Thoracic aorta (tissue), 2 donors: ENCODE measurements at places on chromosomes 3 and 15. TPM values are rescaled to one million over a fixed set of nuclear protein-coding genes. Genes with fewer than 3 reads are reported as not detected.

The CACNA1D gene
- total RNA-seq: 1.5 TPM

The ECE2 gene
- total RNA-seq: not detected

The SLC12A8 gene
- 4.1 TPM for total RNA-seq

The FANCI gene
- total RNA-seq: 16.2 TPM

The SPINK8 gene
- total RNA-seq: not detected

The FEZF2 gene
- not detected for total RNA-seq

DNA sequence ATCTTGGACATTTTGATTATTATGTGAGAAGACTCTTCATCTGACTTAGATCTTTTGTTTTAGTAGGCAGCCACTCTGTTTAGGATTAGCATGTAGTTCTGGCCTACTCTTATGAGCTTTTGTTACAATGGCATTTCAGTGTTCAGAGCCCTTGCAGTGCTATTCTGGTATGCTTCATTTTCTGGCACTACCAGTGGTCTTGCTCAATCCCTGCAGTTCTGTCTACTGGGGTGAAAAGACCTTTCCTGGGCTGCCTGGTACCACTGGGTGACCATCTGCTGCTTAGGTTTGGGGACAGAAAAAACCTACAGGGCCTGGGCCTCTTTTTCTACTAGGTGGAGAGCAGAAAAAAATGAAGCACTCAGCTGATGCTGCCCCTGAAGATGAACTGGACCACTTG, 42.5 kb downstream of the IL16 start:
- DNase-seq: no peak

GRCh38 chr3:115551016-115551415, 72.3 kb upstream of the GAP43 start:
- DNase-seq: no peak

GRCh38 chr15:50523851-50524251, 22.6 kb downstream of the USP50 start:
- DNase-seq: no peak

DNA sequence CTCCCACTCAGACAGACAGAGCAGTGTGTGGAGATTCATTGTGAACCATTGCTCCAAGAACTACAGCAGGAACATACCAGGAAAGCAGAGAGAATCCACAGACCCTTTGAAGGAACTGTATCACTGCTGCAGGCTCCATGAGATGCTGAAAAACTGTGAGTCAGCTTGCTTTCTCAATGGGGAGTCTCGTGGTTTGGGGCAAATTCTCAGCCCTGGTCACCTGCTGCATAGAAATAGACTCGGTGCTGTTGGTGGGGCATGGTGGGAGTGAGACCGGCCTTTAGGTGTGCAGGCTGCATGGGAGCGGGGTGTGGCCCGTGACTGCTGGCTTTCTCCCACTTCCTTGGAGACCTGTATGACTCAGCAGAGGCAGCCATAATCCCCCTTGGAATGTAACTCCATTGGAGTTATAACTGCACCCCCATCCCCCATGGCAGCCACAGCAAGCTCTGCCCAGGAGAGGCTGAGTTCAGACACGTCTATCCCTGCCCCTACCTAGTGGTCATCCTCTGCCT, 35.6 kb downstream of the ALCAM start:
- DNase-seq: no peak

GRCh38 chr3:7518026-7518425, 657.1 kb downstream of the GRM7 start:
- DNase-seq: no peak

- DNase-seq: no peak
Measured at GRCh38 chr3:184261854-184262763, 756 bp upstream of the CAMK2N2 start.

DNA sequence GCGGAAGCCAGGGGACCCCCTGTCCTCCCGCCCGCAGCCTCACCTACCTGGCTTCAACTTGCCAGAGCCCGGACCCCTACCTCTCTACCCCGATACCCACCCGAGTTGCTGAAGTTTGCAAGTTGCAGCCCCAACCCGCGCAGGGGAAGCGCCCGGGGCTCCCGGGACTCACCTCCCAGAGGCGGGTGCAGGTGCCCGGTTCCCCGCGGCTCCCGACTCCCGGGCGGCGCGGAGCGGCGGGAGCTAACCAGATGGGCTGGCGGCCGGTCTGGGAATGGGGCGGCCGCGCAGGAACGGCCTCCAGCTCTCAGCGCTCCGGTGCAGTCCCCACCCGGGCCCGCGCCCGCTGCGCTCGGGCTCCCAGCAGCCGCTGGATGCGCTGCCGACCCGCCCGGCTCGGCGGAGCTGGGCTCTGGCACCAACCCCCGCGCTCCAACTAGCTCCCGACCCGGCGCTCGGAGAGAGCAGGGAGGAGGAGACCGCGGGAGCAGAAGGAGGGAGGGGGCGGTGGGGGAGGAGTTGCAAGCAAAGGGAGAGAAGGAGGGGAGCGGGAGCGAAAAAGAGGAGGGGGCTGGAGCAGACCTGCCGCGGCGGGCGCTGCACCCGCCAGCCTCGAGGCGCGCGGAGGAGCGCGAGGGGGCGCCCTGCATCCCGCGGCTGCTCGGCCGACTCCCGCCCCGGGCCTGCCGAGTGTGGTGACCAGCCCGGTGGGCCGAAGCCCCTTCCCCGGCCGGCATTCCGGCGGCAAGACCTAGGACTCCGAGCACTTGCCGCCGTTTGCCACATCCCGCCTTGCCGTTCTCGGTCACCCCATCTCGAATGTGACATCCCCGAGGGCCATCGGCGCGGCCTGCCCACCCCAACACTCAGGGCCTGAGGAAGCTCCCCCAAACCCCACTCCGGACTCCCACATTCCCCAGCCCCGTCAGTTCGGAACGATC, at the start of gene SEMA5B:
Gene SEMA5B, minus strand, starts transcription at position 472 of the 941 bp plus-strand sequence. CDS start 66,500 bp downstream, outside the sequence.
- no peak for DNase-seq

DNA sequence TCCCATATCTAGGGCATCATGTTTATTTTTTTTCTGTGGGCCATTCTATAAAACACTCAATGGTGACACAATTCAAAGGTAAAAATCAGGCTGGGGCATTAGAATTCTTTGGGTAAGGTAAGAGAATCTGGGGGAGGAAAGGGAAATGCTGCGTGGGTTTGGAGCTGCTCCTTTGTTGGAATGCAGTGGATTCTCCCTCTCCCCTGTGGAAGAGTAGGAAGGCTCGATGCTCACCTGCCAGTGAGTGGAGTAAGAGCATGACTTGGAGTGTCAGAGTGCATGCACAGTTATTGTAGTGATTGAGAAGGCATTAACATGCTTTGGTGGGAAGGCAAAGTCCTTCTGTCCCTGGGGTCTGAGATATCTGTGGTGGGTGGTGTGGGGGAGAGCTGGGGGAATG, 280.0 kb downstream of the PDCD6IP start:
- no peak for DNase-seq

DNA sequence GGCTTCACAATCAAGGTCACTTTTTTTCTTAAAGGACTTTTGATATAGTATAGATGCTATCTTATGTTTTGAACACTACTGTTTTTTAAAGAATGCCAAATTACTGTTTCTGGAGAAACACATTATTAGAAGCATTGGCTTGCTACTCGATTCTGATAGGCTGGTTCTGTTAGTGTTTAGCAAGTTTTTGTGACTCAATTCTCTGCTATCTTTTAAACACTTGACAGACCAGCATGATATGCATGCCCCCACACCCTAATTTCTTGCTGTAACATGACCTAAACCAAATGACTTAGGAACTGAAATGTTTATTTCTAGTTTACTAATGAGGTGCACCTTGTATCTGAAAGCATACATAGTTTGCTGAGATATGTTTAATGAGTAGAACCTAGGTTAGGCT, 5.5 kb upstream of the IL20RB start:
- no peak for DNase-seq

GRCh38 chr3:183502237-183503181, 53.0 kb downstream of the KLHL6 start:
- no peak for DNase-seq

- DNase-seq: no peak
Measured at GRCh38 chr3:176839901-176840300, 357.4 kb downstream of the TBL1XR1 start.

DNA sequence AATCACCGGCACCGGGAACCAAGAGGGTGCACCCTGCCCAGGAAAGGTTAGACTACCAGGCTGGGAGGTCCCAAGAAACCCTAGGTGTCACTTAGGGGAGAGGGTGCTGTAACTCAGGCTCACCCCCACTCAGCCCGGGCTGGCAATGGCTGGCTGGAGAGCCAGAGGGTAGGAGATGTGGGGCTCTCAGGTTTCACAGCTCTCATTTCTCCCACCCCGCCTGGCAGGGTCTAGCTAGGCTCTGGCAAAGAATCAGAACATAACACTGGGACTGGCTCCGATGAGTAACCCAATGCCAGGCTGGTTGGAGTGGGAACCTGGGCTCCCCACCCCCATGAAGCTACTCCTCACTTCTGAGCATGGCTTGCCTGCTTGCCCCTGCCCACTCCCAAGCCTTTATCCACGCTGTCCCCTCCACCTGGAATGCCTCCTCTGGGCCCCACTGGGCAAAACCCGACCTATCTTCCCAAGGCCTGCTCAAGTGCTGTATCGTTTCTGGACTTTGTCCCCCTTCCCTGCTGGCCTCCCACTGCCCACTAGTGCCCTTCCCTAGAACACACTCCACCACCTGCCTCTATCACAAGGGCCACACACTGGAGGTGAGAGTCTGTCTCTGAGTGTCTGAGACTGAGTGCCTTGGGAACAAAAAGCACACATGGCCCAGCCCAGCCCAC, 2.0 kb downstream of the CIB2 start:
- no peak for DNase-seq

- DNase-seq: no peak
Measured at GRCh38 chr3:66195347-66195783, 25.4 kb upstream of the SLC25A26 start.

DNA sequence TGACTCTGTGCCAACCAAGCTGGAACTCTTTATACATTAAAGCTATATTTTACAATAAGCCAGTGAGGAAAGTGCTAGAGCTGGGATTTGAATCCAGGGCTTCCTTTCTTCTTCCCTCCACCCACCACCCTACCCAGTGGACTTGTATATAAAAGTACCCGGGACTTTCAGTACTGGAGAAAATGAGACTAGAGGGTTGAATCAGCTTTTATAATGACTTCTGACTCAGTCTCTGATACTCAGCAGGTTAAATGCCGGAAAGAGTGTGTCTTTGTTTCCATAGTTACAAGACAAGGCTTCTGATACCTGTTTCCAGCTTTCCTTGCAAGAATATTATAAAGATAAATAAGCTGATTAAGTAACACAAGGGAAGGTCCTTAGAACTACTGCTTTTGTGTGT, 80.9 kb downstream of the FRMD4B start:
- DNase-seq: no peak
